MV-4-11 (cell line): ENCODE measurements at places on chromosomes 6 and 20.
A peak's percentile ranks its signal among the peaks of the same experiment; 100 is the strongest.

GRCh38 chr6:145015739-145016558 is 719.4 kb downstream of the EPM2A start:
- DNase-seq = peak; percentile 93

GRCh38 chr6:105642708-105643107 is 239.8 kb upstream of the PREP start:
- DNase-seq = no peak

DNA sequence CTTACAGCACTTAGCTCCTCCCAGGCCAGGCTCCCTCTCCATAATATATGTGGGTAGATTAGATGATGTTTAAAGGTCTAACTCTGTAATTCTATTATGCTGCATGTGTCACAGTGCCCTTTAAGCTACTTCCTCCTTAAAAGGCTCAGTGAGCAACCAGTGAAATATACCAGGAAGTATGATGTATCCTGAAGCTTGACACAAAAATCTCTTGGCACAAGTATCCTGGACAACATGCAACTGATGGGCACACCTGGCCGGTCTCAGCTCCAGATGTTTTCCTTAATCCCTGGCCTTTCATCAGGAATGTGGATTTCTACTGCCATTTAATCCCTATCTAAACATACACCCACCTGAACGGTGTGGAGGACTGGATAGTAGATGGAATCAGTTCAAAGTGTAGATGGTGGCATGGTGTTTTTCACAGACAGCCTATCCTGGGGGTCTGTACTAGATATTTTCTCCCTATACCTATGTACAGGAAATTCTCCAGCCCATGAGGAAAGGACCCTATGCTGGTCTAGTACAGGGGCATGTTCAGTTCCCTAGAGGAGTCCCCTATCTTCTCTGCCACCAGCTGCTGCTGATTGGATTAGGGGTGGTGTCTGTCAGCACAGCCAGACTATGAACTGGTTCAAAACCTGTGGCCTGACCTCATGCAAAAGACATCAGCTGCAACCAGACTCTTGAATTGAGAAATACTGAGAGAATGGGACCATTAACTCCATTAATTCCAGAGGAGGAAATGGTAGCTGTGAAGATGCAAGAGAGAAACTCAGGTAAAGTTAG is 59.4 kb upstream of the CITED2 start:
- DNase-seq = peak; percentile 78

DNA sequence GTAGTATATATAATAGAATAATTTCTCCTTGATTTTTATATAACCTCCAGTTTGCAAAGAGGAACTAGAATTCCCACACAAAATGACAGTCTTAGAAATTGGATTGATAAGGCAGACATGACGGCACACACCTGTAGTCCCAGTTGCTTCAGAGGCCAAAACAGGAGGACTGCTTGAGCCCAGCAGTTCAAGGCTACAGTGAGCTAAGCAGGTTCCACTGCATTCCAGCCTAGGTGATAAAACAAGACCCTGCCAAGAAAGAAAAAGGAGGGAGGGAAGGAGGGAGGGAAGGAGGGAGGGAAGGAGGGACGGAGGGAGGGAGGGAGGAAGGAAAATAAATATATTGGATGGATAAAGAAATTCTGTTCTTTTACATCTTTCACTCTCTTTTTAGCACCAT is 77.6 kb upstream of the SASH1 start:
- no peak for DNase-seq

- DNase-seq = no peak
These were observed 53.5 kb upstream of the APCDD1L start for GRCh38 chr20:58568483-58569240.
